ENCODE measurements at places on chromosomes 7 and 10.

GRCh38 chr10:31020209-31020608, 11.5 kb downstream of the ZNF438 start:
- no peak for DNase-seq

- DNase-seq: no peak
These were observed 20.1 kb downstream of the P4HA1 start for GRCh38 chr10:73076360-73077183.

DNA sequence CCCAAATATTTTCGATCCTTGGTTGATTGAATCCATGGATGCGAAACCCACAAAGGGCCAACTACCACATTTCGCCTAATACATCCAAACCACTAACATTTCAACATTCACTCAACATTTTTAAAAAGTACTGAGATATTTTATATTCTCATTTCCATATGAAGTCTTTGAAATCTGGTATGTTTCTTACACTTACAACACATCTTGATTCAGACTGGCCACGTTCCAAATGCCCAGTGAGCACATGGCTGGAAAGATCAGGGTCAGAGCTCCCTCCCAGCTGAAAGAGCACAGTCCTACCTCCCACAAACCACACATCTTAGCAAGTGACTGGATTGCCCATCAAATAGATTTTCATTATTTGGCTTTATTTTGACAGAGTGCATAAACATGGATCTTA, 18.9 kb downstream of the NCAPG2 start:
- no peak for DNase-seq

GRCh38 chr10:78411716-78412115, 378.1 kb downstream of the RPS24 start:
- DNase-seq: no peak

DNA sequence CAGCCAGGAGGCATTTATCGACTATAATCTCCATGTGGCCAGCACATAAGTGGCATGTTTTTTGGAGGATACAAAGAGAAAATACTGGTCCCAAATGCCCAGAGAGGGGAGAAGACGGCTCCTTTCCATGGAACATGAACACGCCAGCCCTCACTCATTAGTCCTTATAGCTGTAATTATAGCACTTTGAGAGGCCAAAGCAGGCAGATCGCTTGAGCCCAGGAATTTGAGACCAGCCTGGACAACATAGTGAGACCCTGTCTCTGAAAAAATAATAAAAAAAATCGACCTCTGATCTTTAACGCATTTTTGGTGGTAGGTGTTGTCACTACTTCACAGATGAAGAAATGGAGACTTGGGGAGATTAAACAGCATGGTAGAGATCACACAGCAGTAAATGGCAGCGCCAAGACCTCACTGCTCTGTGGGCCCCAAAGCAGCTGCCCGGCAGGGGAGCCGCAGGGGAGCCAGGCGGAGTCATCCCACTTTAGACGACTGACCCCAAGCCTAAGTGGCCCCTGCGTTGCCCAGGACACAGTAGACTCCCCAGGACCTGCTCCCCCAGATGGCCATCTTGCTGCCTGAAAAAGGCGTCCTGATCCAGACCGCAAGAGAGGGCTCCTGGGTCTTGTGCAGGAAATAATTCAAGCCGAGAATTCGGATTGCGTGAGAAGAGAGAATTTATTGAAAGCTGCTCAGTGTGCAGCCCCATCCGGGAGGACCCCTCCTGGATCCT, 21.2 kb upstream of the PRKAG2 start:
- no peak for DNase-seq

- no peak for DNase-seq
These were observed 84.5 kb upstream of the CSTF2T start for GRCh38 chr10:51783941-51784340.

DNA sequence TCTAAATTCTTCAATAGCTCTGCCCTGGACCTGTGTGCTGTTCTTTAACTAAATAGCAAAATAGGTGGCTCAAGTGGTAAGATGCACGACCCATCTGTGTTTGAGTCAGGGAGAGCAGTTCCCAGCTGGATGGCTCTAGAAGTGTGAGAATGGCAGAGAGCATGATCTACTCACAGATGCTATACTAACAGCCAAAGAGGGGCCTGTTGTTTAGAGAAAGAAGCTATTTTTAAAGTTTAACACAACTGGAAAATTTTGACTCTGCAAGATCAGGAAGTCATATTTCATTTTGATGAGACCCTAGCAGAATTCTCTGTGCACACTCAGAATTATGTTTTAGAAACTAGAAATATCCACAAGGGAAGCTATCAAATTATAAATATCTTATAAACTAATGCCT, 87.4 kb upstream of the PIP4K2A start:
- no peak for DNase-seq

GRCh38 chr7:7816816-7817536, 98.6 kb upstream of the RPA3 start:
- no peak for DNase-seq

- DNase-seq: no peak
These were observed 336.4 kb downstream of the NRG3 start for GRCh38 chr10:82211346-82211745.
